ENCODE measurements at places on chromosomes 5 and 9.

DNA sequence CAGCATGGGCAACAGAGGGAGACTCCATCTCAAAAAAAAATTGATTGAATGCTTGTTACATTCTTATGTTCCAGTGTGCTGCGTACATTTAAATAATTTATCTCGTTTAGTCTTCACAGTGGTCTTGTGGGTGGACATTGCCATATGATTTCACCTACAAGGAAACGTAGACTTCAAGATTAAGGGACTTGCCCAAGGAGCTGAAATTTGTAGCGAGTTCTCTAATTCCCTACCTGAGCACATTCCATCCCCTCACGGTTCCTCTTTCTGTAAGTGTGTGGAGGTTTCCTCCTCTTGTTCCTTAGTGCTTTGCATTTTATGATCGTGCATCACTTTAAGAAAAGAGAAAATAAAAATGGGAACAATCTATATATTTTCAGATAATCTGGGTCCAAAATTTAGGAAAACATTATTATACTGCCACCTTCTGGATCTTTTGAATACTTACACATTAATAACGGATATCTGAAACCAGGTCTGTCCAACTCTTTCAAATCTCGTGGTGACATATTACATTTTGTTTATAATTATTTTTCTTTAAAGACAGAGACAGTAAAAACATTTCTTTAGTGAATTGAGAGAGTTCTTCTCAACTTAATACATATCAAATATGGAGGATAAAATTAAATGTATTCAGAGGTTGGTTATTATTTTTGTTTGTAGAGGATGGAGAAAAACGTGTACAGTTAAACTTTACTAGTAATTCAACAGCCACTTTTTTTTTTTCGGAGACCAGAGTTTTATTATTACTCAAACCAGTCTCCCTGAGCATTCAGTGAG lies 29.9 kb upstream of the C7 start:
- DNase-seq = no peak

GRCh38 chr5:125399885-125400284 lies 653.4 kb upstream of the ZNF608 start:
- DNase-seq = no peak

- DNase-seq = no peak
Observed at GRCh38 chr5:20559845-20560244, 571.8 kb upstream of the CDH18 start.

DNA sequence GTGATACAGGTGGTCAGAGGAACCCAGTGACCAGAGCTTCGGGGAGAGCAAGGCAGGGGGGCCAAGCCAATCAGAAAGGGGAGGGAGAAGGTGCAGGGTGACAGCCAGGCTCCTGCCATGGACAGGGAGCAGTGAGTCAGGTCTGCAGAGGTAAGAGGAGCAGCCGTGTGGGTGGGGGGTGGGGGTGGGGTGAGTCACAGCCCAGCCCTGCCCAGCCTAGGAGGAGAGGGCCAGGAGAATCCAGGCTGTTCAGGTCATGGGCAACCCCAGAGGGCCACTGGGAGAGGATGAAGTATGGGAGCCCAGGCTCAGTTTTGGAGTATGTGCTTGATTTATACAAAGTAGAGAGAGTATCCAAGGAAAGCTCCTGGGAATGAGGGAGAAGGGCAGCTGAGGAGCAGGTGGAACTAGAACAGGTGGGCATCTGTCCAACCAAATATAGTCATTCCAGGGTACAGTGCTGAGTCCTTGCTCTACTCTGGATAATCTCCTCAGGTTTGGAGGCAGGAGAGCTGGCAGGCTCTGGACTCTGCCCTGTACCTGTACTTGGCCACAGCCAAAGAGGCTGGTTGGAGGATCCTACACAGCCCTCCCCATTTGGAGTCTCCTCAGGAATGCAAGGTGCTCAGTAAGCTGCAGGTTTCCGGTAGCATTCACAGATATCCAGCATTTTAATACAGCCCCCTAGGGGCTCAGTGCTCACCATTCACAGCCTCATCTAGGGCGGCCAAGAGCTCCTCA lies 1.6 kb downstream of the HBEGF start:
- no peak for DNase-seq

GRCh38 chr5:50958852-50959457 lies 292.5 kb downstream of the PARP8 start:
- no peak for DNase-seq

GRCh38 chr5:74686962-74687751 lies 2.1 kb downstream of the HEXB start:
- DNase-seq = no peak

DNA sequence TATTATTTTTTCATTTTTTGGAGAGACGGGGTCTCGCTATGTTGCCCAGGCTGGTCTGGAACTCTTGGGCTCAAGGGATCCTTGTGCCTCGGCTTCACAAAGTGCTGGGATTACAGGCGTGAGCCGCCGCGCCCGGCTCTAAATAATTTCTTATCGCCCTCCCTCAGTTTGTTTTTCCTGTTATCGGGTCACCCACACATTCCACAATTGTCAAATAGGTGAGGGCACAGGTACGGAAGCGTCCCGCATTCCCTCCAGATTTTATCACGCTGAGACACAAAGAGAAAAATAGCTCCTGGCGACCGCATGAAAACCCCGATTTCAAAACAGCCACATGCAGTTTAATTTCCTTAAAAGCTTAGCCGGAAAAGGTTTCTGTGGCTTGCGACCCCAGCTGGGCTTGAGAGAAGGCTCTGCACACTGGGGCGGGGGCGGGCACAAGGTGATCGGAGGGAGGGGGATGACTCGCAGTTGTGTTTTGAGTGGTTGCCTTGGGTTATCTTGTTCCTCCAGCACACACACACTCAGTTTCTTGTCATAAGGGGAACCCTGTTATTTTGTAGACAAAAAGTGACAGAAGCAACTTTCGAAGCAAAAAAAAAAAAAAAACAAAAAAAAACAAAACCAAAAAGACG lies 717 bp upstream of the IQGAP2 start:
- no peak for DNase-seq

DNA sequence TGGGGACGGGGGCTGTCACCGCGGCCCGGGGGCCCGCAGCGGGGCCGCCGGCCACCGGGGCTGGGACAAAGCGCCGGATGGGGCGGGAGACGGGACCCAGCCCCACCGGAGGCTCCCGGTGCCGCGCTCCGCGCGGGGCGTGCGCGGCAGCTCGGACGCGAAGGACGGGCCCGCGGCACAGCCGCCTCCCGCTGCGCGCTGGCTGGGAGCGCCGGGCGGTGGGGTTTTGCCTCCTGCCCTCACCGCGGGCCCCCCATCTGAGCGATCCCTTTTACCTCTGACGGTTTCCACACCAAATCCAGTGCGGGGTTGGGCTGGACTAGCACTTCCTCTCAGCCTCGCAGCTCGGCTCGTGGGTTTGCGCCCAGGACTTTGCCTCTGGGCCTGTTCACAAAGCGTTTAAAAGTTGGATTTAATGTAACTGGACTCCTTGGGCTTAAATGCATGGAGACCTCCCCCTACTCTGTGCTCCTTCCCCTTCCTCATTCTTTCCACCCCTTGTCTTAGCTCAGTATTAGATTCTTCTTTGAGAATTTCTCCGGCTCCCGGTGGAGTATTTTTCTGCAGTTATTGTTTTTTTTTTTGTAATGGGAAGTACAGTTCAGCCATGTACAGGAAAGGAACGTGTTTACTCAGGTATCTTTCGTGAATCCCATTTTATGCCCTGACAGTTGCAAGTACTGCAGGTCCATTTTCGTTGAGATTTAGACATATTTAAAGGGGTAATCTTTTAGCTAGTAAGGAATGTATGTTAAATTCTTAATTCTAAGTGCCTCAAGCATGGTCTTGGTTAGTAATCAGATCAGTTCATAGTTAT lies 691 bp downstream of the FCHO2 start:
- DNase-seq = no peak
